A172 (cell line): ENCODE measurements at places on chromosomes 12 and 14. TPM values are rescaled to one million over a fixed set of nuclear protein-coding genes. Genes with fewer than 3 reads are reported as not detected.

GRCh38 chr12:18345021-18345735 is 83.9 kb downstream of the PIK3C2G start:
- no peak for DNase-seq

The COX8C gene
- not detected in 2 replicates for total RNA-seq

DNA sequence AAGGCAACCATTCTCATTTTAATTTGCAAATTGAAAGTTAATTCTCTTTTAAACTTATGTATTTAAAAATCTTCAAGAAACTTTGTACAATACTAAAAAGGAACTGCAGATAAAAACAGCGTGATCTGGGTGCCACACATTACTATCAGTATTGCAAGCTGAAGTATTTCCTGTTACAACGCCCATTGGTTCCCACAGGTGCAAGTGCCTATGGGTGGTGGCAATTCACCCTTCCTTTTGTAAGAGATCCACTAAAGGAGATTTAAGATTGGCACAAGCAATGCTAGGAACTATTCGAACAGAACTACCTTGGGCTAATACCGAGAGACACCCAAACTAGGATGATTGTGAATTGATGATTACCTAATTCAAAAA is 13.2 kb downstream of the TAOK3 start:
- peak; percentile 30 for DNase-seq

The TRAF3 gene
- 14.0 and 16.8 TPM in 2 replicates for total RNA-seq

The CLEC2B gene
- 19.7 and 22.7 TPM in 2 replicates for total RNA-seq

The EEA1 gene
- total RNA-seq = 13.3 and 17.2 TPM in 2 replicates

GRCh38 chr12:67695974-67696373 is 47.4 kb downstream of the DYRK2 start:
- DNase-seq = no peak

DNA sequence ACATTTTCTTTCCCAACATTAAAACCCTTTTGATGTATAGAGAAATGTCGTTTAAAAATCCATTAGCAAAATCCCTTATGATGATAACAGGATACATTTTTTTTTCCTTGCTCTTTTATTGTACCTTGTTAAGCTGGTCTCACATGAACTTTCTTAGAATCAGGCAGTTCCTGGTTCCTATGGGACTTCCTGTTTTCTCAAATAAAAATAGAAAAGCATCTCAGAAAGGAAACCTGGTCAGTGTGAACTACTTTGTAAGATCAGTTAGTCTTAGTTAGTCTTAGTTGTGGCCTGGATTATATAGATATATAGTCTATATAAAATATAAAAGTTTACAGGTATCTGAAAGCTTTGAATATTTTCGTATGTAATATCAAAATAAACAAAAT is 40.3 kb downstream of the LEMD3 start:
- no peak for DNase-seq

- no peak for DNase-seq
These were observed 338.8 kb upstream of the TMEM132C start for GRCh38 chr12:127928178-127928577.

The KRT8 gene
- total RNA-seq = 287 and 407 TPM in 2 replicates

GRCh38 chr12:64240781-64241180 is 18.7 kb upstream of the KICS2 start:
- DNase-seq = no peak

DNA sequence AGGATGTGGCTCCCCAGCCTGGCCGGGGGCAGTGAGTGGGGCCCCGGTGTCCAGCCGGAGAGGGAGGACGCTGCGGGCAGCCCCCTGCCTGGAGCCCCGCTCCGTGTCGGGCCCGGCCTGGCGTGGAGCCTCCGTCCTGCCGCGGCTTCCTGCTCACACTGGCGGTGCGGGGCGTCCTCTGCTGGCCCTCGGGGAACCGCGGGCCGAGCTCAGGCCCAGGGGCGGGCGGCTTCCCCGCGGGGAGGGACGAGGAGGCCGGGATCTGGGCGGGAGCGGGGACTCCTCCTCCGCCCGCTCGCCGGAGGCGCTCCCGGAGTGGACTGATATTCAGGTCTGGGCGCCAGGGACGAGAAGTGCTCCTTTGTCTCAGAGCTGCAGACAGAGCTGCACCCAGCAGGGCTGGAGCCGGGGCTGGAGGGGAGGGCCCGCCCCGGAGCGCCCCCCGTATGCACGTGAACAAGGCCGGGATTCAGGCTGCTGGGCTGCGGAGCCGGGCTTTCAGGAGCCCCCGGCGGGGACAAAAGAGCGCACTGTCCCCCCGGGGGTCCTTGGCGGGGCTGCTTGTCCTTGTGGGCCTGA is 2.2 kb downstream of the MMP17 start:
- peak; percentile 55 for DNase-seq

DNA sequence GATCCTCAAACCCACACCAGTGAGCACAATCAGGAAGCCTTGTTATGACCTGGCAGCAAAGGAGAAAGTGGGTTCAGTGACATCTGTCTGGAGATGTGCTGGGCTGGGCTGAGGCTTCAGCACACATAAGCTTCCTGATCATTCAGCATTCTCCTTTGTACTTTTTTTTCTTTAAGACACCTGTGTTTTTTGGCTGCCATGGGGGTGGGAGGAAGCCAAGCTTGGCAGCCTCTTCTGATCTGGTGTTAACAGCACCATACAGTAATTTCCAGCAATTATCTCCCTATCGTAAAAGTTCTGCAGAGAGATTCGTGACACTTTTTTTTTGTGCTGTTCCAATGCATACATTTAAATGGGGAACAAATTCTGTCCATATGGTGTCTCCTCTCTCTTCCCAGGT is 38.9 kb upstream of the RASSF3 start:
- no peak for DNase-seq

The CABP1 gene
- 0.83 TPM in 1 of 2 replicates, not detected in the other for total RNA-seq

GRCh38 chr12:31507966-31508365 is 83.0 kb downstream of the DENND5B start:
- DNase-seq = no peak

The TNFAIP2 gene
- total RNA-seq = 207 and 346 TPM in 2 replicates

The SMARCD1 gene
- total RNA-seq = 57.4 and 93.9 TPM in 2 replicates

DNA sequence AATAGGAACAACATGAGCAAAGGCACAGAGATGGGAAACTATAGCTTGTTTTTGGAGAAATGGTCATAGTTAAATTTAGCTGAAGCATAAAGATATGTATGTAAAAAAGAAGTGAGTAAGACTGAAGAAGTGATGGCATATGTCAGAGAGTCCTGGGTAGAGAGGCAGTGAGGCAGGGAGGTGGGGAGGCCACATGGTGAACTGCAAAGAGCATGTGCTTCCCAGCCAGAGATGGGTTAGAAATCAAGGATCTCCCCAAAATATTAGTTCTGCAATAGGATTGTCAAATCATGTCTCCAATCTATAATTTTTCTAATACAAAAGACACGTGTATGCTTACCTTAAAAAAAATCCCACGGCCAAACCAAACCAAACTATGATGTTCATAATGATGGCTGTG is 82.1 kb upstream of the STXBP6 start:
- no peak for DNase-seq

The ATL1 gene
- 14.0 and 15.8 TPM in 2 replicates for total RNA-seq

DNA sequence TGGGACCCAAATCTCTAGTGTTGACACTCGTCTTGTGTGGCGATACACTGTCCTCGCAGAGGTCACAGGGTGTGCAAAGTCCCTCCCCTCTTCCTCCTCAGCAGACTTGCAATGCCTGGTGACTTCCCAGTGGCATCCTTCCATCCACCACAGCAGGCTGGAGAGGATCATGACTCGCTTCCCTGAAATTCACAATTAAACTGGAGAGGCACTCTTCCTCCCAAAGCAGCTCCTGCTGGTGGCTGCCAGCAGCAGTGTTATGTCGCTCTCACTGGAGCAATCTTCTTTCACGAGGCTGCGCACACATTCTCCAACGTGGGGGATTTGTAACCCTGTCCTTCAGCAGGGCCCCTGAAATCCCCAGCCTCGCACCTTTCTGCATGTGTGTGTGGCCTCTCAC is 145.2 kb upstream of the TMCC3 start:
- DNase-seq = peak; percentile 35

DNA sequence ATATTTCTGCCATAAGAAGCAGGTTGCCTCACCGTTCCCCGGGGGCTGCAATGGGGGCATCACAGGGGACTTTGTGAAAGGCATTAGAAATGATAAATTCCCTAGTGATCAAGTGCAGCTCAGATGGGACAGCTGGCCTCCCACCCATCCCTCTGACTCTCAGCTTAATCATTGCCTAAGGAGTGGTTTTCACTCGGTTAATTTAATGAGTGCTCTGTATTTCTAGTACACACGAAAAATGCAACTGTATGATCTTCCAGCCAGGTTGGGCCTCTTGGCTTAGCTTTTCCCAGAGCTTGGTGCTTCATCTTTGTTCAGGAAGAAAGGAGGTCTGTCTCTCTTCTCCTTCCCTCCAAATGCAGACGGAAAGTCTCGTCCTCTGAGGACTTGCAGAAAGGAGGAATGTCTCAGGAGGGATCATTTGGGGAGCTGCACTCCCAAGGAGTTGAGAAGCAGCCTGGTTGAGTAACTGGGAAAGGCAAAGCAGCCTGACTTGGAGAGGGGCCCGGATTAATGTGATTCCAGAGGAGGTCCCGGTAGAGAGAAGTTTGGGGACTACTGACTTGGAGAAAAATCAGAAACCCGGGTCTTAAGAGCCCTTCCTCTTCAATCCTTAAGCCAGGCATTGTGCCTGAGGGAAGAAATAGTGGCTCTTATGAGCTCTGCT is 7.2 kb downstream of the CD9 start:
- DNase-seq = no peak

- DNase-seq = no peak
These were observed 2.0 kb upstream of the CPNE8 start for GRCh38 chr12:38907201-38907923.

- no peak for DNase-seq
These were observed 97.1 kb upstream of the NRXN3 start for GRCh38 chr14:78073028-78073427.

The PTPRQ gene
- 0.02 and 0.12 TPM in 2 replicates for total RNA-seq

The SERPINA12 gene
- total RNA-seq = not detected in 2 replicates

The ANKRD33 gene
- total RNA-seq = not detected in 2 replicates

DNA sequence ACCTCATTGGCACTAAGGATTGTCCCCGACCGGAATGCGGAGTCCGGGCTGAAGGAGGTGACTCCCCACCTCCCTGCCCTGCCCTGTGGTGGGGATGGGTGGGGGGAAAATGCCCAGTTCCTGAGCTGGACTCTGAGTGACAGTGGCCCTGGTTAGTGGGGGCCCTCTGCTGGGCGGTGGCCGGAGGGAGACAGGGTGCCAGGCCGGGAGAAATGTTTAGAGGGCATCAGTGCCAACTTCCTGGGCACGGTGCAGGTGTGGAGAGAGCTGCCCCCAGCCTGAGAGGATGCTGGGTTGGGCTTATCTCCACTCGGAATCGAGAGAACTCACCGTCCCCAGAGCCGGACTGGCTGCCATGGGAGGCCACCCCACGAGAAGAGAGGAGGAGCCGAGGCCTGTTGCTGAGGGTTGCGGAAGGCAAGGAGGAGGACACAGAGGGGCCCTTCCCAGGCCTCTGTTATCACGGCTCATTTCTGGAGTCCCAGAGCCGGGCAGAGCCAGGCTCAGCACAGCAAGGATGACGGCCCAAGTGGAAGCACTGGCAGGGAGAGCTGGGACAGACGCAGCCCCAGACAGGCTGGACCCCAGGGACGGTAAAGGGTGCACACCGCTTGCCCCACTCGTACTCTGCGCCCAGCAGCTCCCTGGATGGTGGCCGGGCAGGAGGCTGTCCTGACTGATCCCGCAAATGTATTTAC is 156.7 kb downstream of the KIF26A start:
- no peak for DNase-seq

GRCh38 chr14:58747181-58747580 is 109.4 kb downstream of the DACT1 start:
- DNase-seq = peak; percentile 7

DNA sequence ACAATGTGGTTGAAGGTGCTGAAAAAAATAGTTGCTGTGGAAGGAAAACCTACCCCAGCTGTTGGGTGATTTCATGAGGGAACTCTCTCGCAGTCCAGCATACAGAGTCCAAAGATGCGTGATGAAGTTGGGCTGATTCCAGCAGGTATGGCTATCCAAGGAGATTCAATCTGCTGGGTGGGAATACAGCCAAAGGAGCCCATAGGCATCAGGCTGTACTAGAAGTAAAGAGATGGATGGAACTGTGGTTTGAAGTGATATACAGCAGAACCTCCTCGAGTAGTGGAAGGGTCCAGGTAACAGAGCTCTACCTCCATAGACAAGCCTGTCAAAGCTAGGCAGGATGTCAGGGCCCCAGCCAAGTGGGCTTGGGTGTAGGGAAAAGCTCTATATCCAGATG is 11.5 kb upstream of the TMTC2 start:
- no peak for DNase-seq

DNA sequence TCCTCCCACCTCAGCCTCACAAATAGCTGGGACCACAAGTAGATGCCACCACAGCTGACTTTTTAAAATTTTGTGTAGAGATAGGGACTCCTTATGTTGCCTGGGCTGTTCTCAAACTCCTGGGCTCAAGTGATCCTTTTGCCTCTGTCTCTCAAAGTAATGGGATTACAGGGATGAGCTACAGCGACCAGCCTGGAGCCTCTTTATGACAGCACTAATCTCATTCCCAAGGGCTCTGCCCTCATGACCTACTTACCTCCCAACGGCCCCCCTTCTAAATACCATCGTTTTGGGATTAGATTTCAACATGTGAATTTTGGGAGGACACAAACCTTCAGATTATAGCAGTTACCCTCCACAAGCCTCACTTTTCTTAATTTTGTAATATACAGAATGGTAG is 150.6 kb upstream of the FUT8 start:
- no peak for DNase-seq

- DNase-seq = peak; percentile 63
These were observed 76.8 kb downstream of the HSD17B6 start for GRCh38 chr12:56839915-56840325.

DNA sequence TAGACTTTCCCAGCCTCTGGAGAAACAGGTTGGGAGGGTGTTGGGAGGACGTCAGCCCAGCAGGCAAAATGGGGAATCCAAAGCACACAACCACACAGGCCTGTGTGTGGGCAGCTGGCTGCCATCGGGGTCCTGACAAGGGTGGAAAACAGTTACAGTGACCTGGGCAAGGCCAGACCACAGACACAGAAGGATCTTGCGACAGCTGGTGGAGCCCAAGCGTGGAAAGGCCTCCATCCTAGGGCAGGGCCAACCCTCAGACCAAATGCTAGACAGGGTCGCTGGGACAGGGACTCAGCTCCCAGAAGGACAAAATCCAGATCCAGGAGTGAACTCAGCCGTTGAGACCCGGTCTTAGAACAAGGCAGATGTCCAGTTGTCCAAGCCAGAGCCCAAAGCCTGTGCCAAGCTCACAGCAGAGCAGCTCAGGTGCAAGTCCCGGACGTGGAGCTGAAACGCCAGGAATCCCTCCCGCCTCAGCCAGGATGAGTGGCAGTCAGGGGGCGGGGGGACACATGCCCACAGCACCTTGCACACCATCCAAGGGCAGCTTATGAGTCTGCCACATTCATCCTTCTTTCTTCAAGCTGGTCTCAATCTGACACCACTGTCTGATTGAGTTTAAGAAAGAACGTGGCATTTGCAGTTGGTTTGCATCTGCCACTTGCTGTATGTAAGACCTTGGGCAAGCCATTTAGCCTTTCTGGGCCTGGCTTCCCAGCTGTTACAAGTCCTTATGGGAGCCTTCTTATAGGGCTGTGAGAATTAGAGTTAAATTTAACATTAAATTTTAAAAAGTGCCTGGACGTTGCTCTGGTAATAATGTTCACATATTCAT is 37.6 kb downstream of the DEGS2 start:
- no peak for DNase-seq

GRCh38 chr14:91911474-91912032 is 35.9 kb downstream of the FBLN5 start:
- DNase-seq = peak; percentile 3

- no peak for DNase-seq
These were observed 43.0 kb downstream of the SMIM41 start for GRCh38 chr12:52122540-52122871.

The SDR9C7 gene
- total RNA-seq = 0.12 TPM in 1 of 2 replicates, not detected in the other

The RTN1 gene
- 7.0 and 7.9 TPM in 2 replicates for total RNA-seq
